EL (cell line): ENCODE measurements at places on chromosomes 12 and 14.

- DNase-seq, result no peak
These were observed 5.2 kb upstream of the VRK1 start for GRCh38 chr14:96792003-96792402.

- no peak for DNase-seq
These were observed 3.5 kb downstream of the KRT3 start for GRCh38 chr12:52792185-52793029.

DNA sequence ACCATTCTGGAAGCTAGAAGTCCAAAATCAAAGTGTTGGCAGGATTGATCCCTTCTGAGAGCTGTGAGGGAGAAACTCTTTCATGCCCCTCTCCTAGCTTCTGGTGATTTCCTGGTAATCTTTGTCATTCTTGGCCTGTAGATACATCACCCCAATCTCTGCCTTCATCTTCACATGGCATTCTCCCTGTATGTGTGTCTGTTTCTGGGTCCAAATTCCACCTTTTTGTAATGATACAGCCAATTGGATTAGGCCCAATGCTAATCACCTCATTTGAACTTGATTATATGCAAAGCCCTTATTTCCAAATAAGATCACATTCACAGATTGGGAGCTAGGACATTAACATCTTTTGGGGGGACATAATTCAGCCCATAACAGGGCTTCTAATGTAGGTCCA, 76.9 kb upstream of the MBIP start:
- no peak for DNase-seq

- no peak for DNase-seq
These were observed 72.7 kb upstream of the MANSC4 start for GRCh38 chr12:27852742-27853141.

DNA sequence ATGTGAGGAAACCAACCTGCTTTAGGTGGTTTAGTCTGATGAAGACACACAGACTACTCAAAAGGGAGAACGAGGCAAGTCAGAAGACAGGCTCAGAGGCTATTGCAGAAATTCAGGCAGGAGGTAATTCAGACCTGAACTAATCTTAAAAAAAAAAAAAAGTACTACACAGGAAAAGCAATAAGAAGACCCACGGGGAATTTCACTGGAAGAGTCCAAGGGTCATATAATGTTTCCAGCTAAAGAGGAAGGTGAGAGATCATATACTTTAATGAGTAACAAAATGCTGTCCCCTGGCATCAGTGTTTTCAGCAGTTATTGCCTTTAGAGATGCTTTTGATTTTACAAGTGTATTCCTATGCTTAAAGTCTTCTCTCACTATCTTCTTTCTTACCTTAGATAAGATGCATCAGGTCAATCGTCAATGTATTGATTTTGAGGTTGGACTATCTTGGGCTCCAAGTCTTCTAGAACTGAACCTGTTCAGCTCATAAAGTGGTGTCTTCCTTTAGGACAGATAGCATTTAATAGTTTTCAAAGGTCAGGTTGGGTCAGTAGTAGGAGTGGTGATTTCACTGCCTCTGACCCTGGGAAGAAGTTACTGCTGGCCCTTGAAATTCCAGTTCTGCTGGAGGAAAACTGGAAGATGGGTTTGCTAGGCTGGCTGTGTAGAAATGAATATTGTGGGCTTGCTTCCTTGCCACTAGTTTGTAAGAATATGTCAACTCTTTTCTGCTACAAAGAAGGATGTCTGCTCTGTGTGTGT, 60.0 kb downstream of the FAR2 start:
- no peak for DNase-seq

DNA sequence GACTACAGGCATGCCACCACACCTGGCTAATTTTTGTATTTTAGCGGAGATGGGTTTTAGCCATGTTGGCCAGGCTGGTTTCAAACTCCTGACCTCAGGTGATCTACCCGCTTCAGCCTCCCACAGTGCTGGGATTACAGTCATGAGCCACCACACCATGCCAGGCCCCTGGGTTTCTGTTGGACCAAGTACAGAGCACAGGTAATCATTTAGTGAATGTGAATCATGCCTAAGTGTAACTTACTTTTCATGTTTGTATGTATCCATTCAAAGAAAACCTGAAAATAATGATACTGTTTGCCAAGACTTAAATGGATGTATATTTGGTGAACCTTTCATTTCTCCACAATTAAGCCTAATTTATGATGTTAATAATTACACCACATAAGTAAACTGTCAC, 65.9 kb downstream of the FGD6 start:
- no peak for DNase-seq

DNA sequence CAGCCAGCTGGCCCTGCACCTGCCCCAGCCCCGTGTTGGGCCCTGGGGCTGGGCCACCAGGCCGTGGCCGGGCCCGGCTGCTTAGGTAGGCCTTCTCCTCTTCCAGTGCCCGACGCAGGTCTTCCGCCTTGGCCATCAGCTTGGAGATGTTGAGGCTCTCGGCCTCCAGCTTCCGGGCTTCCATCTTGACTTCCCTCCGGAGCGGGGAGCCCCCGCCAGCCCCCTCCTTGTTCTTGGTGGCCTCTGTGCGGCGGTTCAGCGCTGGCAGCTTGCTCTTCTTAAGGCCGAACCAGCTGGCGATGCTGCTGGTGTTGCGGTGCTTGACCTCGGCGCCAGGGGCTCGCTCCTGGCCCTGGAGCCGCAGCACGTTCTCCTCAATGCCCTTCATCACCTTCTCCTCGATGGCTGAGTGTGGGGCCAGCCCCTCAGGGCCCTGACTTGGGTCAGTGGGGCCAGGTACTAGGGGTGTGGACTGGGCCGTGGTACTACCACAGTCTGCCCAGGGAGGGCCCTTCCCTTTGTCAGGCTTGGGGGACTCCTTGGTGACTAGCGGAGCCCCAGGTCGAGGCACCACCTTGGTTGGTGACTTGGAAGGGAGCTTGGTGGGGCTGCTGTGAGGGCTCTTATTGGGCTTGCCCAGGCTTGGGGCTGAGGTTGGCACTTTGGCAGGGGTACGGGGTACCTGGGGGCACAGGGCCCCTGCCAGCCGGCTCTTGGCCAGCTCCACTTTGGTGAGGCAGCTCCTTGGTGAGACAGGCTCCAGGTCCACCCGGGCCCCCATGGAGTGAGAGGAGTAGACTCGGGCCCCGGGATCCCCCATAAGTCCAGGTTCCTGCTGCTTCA, 33.2 kb downstream of the NCKAP5L start:
- no peak for DNase-seq

DNA sequence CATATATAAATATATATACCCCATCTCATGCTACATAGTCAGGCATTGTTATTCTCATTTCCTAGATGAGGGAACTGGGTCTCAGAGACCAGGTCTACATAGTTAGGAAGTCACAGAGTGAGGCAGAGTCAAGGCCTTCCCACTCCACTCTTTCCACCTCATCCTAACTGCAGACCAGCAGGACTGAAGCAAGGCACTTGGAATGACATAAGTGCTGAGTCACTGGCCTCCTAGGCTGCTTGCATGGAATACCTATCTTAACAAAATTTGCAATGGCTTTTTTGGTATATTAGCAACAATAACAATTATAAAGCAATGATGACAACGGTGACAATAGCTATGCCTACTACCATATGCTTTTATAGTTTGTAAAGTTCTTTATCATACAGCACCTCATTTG, 5.4 kb upstream of the ANO4 start:
- peak; percentile 41 for DNase-seq

- no peak for DNase-seq
These were observed 43.9 kb upstream of the IQSEC3 start for GRCh38 chr12:22530-23201.

DNA sequence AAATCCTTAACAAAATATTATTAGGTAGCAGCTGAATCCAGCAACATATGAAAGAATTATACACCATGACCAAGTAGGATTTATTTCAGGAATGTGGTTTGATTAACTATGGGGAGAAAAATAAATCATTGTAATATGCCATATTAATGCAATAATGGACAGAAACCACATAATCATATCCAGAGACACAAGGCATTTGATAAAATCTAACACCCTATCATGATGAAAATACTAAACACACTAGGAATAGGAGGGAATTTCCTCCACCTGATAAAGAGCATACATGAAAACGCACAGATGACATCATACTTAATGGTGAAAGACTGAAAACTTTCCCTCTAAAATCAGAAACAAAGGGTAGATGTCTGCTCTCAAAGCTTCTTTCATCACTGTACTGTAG, 238.9 kb downstream of the PHLDA1 start:
- no peak for DNase-seq

GRCh38 chr12:3896801-3897351, 23.7 kb upstream of the PARP11 start:
- no peak for DNase-seq

GRCh38 chr12:6534945-6535696, 804 bp downstream of the GAPDH start:
- peak; percentile 63 for DNase-seq

DNA sequence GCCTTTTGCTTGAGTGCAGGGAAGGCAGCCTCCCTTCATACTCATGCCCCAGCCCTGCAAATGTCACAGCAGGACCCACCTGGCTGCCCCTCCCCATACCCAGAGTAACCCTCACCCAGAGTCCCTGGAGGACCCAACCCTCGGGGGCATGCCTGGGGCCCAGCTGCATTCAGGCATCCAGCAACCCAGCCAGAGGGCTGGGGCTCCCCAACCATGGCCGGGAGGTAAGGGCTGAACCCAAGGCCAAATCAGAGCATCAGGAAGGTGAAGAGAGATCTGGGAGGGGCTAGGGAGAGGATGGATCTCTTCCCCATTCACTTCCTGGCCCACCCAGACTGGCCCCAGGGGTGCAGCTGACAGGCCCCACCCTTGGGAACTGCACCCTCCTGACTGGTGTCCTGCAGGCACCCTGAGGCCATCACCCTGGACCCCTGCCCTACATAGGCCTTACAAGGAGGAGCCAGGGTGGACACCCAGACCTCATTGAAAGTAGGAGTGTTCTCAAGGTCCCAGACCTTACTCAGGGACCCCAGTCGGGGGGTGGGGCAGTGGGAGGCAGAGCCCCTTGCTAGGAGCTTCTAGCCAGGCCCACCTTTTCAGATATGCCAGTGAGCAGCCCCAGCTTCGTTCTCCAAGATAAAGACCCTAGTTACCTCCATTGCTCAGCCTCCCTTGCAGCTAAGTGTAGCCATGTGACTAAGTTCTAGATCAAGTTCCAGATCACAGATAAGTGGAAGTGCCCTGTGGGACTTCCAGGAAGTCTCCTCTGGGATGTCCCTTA, 849 bp upstream of the PLD4 start:
- no peak for DNase-seq

DNA sequence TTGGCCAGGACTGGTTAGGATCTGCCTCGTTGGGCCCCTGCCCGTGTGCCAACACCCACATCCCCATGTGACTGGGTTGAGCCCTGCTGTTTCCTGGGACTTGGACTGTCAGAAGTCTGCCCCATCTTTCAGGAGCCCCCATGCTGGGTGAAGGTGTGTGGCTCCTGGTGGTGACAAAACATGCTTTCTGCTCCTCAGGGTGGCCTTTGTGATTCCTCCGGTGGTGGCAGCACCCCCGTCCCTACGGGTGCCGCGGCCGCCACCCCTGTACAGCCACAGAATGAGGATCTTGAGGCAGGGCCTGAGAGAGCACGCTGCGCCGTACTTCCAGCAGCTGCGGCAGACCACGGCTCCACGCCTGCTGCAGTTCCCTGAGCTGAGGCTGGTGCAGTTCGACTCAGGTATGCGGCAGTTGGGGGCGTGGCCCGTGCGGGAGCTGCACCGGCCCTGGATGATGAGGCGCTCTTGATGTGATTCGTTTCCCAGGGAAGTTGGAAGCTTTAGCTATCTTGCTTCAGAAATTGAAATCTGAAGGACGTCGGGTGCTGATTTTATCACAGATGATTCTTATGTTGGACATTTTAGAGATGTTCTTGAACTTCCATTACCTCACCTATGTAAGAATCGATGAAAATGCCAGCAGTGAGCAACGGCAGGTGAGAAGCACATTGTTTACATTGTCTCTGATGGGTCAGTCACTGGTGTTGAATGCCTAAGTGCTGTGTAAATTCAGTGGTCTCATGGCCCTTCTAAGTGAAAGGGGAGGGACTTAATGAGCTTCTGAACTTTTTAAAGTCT, 80.0 kb downstream of the EP400 start:
- no peak for DNase-seq

- no peak for DNase-seq
These were observed 3.7 kb upstream of the SELPLG start for GRCh38 chr12:108637222-108637971.

DNA sequence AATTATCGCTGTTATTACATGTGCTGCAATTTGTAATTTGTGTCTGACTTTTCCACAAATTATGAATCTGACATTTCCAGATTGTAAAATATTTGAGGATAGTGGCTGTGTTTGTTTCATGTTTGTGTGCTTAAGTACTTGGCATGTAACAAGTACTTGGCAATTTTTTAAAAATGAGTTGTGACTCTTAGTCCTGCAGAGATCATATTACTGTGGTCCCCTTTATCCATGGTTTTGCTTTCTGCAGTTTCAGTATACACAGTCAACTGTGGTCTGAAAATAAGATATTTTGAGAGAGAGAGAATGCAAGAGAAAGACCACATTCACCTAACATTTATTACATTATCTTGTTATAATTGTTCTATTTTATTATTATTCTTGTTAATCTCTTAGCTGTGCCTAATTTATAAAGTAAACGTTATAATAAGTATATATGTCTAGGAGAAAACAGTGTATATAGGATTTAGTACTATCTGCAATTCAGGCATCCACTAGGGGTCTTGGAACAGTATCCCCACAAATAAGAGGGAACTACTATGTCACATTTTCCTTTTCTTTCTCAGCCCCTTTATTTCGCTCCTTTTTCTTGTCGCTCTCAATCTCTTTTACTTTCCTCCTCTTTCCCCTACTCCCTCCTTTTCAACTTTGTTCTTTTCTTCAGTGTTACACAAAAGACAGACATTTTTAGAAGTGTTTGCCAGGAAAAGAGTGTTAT, 176.1 kb downstream of the FUT8 start:
- DNase-seq, result no peak

DNA sequence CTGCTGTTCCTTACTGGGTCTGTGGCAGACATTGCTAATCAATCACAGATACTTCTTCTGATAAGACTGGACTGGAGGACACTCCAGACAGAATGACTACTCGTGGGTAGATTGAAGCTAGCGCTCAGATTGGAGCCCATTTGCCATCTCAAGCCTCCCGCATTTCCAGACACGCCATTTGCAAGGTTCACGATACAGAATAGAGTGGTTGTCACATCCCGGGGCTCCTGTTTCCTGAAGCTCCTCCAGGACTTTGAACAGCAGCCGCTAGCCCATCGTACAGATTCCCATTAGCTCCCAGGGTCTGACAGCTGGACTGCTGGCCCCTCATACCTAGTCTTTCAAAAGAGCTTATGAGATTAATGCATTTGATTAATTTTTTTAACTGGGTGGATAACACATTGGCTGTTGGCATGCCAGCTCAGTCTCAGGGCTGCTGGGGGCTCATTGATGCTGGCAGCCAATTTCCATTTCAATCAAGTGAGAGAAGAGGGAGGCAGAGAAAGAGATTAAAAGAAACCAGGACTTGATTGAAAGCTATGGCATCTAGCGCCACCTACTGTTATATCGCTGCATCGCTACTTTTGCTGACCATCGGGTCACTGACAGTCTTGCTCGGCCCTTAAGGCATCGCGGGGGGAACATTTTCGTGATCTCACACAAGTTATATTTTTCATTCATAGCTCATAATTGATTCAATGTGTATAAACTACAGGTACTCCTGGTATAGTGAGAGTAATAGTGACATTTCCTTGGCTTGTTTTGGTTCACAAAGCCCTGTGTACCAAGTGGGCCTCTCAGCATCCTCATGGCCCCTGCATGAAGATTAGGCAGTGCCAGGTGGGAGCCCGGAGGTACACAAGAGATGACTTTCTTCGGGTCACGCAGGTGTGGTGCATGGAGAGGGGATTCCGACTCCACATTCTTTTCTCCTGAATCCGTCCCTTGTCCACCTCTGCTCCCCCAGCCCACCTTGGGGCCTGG, 78.6 kb downstream of the CCDC60 start:
- DNase-seq, result peak; percentile 57
